CD4-positive, CD25-positive, alpha-beta regulatory T cell (primary cell): ENCODE measurements at places on chromosomes 3 and 15. TPM values are rescaled to one million over a fixed set of nuclear protein-coding genes. Genes with fewer than 3 reads are reported as not detected.
A peak's percentile ranks its signal among the peaks of the same experiment; 100 is the strongest.

The DPPA4 gene
- not detected for polyA plus RNA-seq

The WDR76 gene
- polyA plus RNA-seq, result 12.4 TPM

The ATP13A5 gene
- polyA plus RNA-seq, result not detected

The LRRN1 gene
- not detected for polyA plus RNA-seq

- no peaks in the 10 kb centered on the region for H3K27me3 ChIP-seq
- no peak overlapping the region for H3K4me3 ChIP-seq
- H3K4me1 ChIP-seq, result no peaks in the 10 kb centered on the region
- H3K27ac ChIP-seq, result no peak overlapping the region
- no peaks in the 10 kb centered on the region for H3K36me3 ChIP-seq
These were observed 76.9 kb downstream of the PIK3R4 start for GRCh38 chr3:130669740-130670139.

- peak overlapping the region; percentile 86 for H3K4me3 ChIP-seq
- H3K36me3 ChIP-seq, result no peaks in the 10 kb centered on the region
- H3K27me3 ChIP-seq, result no peaks in the 10 kb centered on the region
- H3K27ac ChIP-seq, result peak overlapping the region; percentile 94
- no peak for DNase-seq
These were observed 5.1 kb downstream of the ANP32A start for GRCh38 chr15:68815598-68815997.

DNA sequence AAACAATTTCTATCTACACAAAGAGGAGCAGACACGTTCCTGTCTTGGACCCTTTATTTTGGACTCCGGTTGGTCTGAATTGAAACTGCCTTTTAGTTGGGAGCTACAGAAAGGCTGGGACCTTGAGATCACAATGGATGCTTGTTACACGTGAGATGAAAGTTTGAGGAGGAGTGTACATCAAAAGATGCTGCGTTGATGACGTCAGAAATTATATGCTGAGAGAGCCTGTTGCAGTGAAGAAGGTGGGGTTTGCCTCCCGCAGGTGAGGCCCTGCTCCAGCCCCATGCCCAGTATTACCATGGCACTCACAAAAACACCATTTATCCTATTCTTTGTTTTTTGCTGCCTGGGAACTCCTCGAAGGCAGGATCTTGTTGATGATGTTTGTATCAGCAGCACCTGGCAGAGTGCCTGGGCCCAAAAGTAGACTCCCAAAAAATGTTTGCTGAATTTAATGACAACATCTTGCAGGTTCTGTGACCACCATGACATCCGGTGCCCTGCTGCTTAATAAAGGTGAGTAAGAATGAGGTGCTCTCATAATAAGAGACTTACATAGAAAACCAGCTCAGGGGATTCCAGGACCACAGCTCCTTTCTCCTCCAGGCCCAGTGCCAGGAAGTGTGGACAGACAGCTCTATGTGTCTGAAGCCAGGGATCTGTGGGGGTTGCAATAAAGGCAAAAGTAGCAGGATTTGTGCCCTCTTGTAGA, 136.1 kb upstream of the UBE2E1 start:
- no peak for DNase-seq
- H3K27me3 ChIP-seq, result no peaks in the 10 kb centered on the region
- no peak overlapping the region for H3K4me3 ChIP-seq
- no peak overlapping the region for H3K27ac ChIP-seq

DNA sequence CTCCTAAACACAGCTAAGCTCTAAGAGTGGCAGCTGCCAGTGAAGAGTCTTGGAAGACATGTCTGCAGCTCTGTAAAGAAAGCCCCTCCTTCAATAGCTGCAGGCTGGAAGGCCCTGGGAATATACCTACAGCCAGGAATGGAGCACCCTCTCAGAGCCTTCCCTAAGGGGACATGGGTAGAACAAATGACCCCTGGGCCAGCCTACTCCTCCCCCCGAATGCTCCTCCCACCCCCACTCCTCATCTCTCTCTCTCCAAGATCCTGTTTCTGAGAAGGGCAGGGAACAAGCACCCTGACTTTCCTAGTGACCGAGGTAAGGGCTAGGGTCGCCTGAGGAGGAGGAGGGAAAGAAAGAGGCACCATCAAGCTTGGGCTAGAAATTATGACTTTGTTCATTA, 20.7 kb downstream of the CPNE4 start:
- H3K27ac ChIP-seq, result no peak overlapping the region
- no peaks in the 10 kb centered on the region for H3K27me3 ChIP-seq
- H3K36me3 ChIP-seq, result no peaks in the 10 kb centered on the region

DNA sequence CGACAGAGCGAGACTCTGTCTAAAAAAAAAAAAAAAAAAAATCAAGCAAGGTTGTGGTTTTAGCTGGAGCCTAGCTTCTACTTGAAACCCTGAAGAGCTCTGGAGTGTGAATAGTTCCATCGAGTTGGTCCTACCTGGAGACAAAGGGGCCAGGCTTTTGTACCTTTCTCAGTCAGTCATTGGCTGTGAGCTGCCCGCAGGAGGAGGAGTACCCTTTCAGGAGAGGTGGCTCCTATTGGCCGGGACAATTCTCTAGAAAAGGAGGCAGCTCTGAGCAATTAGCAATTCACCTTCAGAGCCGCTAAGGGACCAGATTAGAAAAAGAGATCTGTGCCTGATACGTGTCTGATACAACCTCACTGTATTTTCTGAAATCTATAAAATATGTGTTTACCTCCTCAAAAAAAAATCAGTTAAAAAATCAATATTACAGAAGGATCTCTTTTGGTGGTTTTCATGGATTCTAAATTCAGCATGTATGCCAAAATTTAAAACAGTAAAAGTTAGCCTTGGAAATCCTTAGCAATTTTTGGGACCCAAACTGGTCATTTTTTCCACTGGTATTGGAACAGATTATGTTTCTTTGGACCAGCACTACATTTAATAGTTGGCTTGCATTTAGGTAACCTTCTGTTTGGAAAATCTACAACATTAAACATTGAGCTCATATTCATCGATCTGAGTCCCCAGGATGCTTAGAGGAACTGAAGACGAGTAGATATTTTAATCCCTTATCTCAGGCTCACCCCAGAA, 29.7 kb upstream of the PDCD6IP start:
- no peak overlapping the region for H3K4me3 ChIP-seq
- no peaks in the 10 kb centered on the region for H3K4me1 ChIP-seq
- DNase-seq, result no peak

DNA sequence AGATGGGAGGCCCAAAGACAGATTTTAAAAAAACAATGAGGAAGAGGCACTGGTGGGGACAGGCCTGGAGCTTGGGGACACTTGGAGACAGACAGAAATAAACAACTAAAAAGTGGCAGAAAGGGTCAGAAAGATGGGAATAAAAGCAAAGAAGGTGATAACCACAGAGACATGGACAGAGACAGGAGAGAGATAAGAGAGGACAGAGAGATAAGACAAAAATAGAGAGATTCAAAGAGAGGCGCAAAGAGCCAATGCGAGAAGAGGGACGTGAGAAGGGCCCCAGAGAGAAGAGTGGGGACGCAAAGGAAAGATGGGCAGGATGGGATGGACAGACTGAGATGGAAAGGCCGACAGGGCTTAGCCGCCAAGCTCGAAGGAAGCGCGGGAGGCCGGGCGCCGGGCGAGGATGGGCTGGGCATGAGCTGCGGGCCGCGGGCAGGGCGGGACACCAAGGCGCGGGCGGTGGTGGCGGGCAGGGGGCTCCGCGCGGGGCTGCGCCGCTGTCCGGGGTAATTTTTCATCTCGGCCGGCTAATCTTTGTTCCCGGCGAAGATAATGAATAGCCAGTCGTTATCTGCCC, 3.1 kb upstream of the GATA2 start:
- H3K4me1 ChIP-seq, result peaks cover 24% of the 10 kb centered on the region
- no peak overlapping the region for H3K4me3 ChIP-seq
- no peaks in the 10 kb centered on the region for H3K36me3 ChIP-seq
- DNase-seq, result no peak
- peaks cover 13% of the 10 kb centered on the region for H3K27me3 ChIP-seq

GRCh38 chr3:147807776-147808175, 398.6 kb downstream of the ZIC1 start:
- H3K27me3 ChIP-seq, result no peaks in the 10 kb centered on the region
- no peak for DNase-seq
- no peaks in the 10 kb centered on the region for H3K36me3 ChIP-seq
- no peak overlapping the region for H3K27ac ChIP-seq
- H3K4me1 ChIP-seq, result no peaks in the 10 kb centered on the region

DNA sequence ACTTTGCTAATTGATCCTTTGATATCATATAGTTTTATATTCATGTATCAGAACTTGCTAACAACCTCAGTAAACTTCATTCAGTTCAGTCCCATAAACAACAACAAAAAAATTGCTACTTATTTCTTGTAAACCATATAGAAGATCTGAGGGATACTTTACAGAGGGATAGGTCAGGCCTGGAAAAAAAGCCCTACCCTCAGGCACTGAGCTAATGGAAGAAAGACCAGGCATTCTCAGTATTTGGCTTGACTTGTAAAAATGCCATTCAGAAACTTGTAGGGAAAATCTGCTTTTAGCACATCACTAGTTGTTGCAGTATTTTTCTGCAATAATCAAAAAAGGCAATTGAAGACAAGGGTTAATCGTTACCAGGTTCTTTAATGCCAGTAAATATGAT, 33.1 kb downstream of the ARMC8 start:
- peaks cover 10% of the 10 kb centered on the region for H3K4me1 ChIP-seq
- H3K4me3 ChIP-seq, result no peak overlapping the region
- H3K36me3 ChIP-seq, result peaks cover 30% of the 10 kb centered on the region
- no peak for DNase-seq
- H3K27me3 ChIP-seq, result no peaks in the 10 kb centered on the region
